Effector CD4-positive, alpha-beta T cell (primary cell): ENCODE measurements at places on chromosomes 13 and 19.

DNA sequence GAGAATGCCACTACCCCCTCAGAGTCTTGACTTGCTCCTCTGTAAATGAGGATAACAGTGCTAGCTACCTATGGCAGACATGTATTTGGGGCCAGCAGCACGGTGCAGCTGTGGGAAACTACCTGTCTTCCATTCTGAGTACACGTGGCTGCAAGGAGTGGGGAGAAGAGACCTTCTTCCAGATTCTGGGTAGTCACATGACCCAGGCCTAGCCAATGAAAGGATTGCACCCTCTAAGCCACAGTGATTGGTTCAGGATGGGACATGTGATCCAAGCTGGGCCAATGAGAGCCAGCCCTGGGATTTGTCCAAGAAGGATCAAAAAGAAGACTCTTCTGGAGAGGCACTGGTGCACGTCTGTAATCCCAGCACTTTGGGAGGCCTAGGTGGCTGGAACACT lies 5.5 kb downstream of the ZNRF4 start:
- DNase-seq = no peak

GRCh38 chr19:51721905-51722304 lies 1.9 kb downstream of the HAS1 start:
- DNase-seq = no peak

DNA sequence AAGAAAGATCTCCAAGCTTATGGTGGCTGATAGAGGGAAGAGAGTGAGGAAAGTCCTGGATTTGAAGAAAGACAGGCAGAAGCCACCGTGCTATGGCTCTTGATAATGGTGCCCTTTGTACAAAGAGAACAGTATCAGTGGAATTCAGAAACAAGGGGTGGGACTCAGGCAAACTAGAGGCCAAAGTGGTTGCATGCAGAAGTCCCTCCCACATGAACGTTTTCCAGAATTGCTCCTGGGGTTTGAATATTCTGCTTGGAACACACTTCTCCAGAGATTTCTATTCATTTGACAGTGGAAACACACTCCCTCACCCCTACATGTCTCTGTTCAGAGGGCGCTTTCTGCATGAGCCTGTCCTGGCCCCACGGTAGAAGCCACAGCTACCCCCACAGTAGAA lies 10.1 kb upstream of the MBNL2 start:
- DNase-seq = no peak

DNA sequence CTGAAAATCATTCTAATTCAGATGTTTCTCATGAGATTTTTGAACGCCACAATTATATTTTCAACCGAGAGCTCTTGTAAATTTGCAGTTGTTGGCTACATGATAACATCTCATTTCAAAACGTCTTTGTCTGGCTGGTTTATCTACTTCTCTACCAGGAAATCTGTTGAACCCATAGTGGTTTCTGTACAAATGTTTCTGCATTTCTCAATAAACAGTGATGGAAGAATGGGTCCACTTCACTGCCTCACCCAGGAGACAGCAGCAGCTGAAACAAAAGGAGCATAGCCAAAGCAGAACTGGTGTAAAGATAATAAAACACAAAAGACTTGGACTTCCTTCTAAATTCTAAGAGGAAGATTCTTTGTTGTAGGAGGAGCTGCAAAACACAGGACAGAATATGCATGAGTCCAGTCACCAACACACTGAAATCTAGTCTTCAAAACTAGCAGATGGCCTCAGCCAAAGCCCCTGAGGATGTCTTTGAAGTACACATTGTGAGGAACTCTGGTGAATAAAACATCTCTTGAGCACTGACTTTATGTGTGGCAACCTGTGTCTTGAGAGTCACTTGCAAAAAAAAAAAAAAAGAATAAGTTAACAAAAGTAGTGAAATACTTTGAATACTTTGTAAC lies 68.6 kb upstream of the FGF14 start:
- DNase-seq = no peak

DNA sequence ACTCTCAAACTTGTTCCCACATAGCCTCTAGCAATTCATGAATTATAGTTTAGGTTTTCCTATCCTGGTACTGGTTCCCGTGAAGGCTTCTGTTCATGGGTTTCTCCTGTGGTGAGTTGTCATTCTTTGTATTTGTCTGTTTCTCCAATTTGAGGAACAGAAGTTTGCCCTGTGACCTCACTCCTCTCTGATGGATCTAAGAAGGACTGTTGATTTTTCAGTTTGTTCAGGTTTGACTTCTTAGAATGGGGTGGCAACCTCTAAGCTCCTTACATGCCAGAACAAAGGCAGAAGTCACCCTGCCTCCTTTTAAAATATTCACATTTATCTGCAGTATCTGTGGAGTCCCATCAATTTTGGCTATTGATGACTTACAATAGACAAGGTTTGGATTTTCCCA lies 354.0 kb downstream of the SPRY2 start:
- DNase-seq = no peak
